ENCODE measurements at places on chromosomes 3 and 15. TPM values are rescaled to one million over a fixed set of nuclear protein-coding genes. Genes with fewer than 3 reads are reported as not detected.

The UBL7 gene
- 34.5 TPM for total RNA-seq

The CLDN18 gene
- total RNA-seq: not detected

The COL6A5 gene
- not detected for total RNA-seq

The NCBP2 gene
- total RNA-seq: 67.2 TPM

The ZPLD1 gene
- total RNA-seq: not detected

The AADACL2 gene
- total RNA-seq: not detected

The MCF2L2 gene
- total RNA-seq: 2.6 TPM

The SHF gene
- 4.9 TPM for total RNA-seq

The ZNF385D gene
- 1.2 TPM for total RNA-seq
